Stimulated activated CD4-positive, alpha-beta T cell treated with anti-CD3 and anti-CD28 coated beads, Interleukin-12 subunit alpha, Interleukin-12 subunit beta, amount 100 ng/mL, for 24 hours (primary cell): ENCODE measurements at places on chromosomes 2 and 18.

DNA sequence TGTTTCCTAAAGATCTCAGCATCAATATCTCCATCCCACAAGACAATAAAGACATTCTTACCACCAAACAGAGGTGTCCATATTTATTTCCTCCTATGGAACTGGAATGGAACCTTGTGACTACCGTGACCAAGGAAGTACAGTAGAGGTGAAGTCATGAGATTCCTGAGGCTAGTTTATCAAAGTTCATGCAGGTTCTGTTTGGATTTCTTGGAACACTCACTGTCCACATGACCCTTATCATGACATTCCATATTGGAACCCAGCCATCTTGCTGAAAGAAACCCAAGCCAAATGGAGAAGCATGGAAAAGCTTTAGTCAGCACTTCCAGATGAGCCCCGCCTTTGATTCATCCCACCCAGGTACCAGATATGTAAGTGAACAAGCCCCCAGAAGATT, 516.0 kb upstream of the POU3F3 start:
- no peak for DNase-seq

- no peak for DNase-seq
Observed at GRCh38 chr18:9546468-9546867, 67.9 kb downstream of the PPP4R1 start.

GRCh38 chr2:15040429-15041084, 408.0 kb downstream of the LRATD1 start:
- no peak for DNase-seq

DNA sequence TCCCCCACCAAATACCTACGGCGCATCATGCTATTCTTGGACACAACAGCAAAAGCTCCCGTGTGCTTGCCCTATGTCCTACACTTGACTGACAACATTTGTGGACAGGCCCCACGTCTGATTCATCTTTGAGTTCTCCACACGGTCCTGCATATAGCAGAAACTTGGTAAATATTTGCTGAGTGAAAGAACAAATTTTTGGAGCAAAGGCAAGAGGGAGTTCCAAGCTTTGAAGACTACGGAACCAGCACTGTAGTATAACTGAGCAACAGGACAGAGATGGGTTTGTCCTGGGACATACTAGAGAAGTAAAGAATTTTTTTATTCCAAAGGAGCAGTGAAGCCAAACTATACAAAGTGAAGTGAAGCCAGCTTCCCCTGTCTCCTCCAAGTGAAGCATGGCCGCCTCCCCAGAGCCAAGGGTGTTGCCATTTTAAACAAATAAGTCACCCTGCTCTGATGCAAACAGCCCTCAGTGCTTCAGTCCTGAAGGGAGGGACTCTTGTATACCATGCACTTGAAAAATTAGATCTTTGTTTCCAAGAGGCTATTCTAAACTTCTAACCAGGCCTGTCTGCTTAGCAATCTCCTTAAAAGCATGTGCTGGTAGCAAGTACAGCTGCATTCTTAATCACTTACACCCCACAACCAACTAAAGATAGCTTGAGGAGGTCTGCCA, 35.9 kb downstream of the SPRED2 start:
- no peak for DNase-seq

DNA sequence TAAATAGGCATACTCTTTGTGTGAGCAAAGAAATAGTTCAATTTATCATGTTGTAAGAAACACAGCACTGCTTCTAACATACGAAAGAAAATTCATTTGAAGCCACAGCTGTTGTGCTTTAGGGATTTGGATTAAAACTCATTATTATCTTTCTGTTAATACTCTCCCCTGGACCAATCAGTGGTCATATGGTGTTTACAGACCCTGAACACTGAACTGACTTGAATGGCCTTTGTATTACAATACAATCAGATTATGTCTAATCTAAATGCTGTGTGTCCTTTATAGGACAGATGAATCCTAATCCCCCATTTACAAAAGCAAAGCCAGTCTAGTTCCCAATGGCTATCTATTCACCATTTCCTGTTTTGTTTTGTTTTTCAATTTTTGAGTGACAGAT, 36.5 kb downstream of the ZNF385B start:
- DNase-seq = no peak

DNA sequence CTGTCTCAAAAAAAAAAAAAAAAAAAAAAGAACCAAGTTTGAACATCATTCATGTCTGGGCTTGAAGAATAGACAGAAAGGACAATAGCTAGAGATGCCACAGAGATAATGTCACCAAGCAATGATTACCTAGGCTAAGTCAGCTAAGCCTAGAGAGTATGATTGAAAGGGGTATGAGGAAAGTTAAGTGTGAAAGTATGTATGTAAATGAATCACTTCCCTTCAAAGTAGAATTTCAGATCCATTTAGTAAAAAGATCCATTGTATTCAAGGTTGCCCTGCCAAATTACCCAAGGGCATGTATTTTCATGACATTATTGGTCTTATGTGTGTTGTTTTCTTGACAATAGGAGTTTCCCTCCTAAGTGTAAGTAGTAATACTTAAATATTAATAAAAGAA, 34.1 kb upstream of the SLC39A10 start:
- DNase-seq = no peak

- DNase-seq = no peak
Observed at GRCh38 chr2:54497763-54498680, 41.9 kb downstream of the SPTBN1 start.

DNA sequence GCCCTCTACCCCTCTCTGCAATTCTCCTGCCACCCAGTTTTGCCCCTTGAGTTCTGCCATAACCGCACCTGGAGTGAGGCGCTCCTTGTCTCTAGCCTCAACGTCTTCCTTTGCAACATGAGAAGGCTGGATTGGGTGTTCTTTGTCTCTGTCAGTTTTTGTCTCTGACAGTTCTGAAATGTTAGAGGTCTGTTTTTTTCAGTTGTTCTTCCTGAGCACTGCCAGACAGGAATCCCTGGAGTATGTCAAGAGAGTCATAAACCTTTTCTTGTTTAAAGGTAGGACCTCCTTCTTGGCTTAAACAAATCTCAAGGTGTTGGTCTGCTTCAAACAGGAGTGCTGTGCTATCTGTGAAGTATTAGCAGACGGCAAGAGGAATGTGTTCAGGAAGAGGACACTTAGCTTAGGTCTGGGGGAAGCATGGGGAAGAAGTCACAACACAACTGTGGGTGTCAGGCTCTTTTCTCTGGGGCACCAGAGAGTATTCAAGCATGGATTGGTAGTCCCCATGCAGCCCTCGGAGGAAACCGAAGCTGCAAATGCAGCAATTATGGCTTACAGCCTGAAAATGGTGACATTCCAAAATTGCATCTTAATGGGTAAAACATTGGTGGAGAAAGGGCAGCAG, 32.3 kb downstream of the AFF3 start:
- no peak for DNase-seq

DNA sequence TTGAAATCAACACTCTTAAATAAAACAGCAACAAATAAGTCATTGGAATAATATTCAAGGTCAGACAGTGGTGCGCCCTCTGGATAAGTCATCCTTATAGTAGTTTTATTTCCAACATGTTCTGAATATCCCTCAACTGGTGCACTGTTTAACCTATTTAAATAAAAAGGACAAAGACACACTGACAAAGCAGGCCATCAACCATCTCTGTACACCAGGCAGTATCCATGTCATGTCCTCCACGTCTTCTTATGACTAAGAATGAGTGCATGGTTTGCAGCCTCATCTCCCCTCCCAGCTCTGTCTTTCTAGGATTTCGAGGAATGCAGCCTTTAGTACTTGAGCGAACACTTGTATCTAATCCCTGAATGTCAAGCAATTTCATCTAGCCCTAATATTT, 42.4 kb downstream of the ST3GAL5 start:
- DNase-seq = no peak

DNA sequence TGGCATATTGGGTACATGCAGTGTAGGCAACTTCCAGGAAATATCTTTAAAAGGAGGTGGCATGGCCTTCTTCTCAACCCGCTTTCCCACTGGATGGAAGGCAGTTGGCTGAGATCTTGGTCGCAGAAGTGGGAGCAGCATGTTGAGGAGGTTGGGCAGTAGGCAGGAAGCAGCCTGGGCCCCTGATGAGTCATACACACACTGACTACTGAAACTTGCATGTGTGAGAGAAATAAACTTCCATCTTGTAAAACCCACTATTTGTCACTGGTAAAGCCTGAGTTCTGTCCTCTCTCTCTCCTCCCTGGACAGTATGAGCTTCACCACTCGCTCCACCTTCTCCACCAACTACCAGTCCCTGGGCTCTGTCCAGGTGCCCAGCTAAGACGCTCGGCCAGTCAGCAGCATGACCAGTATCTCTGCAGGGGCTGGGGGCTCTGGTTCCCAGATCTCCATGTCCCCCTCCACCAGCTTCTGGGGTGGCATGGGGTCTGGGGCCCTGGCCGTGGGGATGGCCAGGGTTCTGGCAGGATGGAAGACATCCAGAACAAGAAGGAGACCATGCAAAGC, 233.8 kb upstream of the SPRED2 start:
- DNase-seq = no peak

- no peak for DNase-seq
Observed at GRCh38 chr2:163171786-163172530, 333.4 kb upstream of the KCNH7 start.

- DNase-seq = no peak
Observed at GRCh38 chr2:100234141-100234540, 88.2 kb downstream of the LONRF2 start.

- no peak for DNase-seq
Observed at GRCh38 chr18:75438891-75439290, 11.4 kb upstream of the SMIM21 start.

GRCh38 chr2:120957905-120958304, 222.2 kb downstream of the GLI2 start:
- no peak for DNase-seq

DNA sequence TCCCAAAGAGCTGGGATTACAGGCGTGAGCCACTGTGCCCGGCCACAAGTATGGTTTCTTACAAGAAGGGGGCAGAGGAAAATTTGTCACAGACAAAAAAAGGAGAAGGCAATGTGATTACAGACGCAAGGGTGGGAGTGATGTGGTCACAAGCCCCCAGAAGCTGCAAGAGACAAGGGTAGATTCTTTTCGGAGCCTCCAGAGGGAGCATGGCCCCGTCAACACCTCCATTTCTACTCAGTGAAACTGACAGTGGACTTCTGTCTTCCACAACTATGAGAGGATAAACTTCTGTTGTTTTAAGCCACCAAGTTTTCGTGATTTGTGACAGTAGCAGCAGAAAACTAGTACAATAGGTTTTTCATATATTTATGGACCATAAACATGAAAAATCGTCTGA, 2.1 kb upstream of the TCF7L1 start:
- no peak for DNase-seq

DNA sequence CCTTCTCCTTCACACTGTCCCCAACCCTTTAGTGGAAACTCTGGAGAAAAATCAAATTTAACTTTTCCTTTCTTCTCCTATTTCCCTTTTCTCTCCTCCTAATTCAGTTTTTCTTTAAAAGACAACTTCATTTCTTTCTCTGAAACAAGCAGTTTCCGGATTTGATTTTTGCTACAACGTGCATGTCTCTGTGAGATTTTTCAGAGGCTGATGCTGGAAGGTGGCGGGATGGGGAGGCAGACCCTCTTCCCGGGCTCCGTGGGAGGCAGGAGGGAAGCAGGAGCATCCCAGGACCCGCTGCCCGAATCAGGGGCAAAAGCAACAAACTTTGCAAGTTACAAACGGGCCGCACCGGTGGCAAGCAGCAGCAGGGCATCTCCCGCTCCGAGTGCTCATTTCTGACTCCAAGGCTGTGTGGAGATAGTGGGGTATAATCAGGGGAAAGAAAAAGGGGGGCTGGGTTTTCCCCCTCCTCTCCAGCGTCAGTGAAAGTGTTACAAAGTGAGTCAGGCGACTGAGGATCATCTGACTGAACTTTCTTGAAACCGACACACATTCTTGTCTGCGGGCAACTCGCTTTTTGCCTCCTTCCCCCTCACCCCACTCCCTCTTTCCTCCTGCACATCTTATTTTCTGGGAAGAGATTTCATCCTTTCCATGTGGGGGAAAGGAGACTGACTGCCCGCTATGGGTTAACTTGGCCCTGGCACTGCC, 6.4 kb downstream of the ZEB2 start:
- DNase-seq = no peak

DNA sequence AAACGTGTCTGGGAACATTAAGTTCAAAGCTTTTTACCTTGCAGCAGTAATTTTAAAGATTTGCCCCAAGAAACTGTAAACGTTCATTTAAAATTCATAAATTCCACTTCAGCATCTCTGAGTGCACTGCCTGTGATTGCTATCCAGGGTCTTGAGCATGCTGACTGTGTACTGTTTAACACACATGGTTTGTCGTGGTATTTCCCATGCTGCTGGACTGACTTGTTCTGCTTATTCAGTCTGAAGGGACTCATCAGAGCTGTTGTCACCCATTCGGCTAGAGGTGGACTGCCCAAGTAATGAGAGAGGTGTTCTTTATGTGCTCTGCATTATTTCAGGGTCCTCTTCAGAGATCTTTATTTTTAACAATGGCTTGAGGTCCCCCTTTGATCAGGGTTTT, 53.1 kb downstream of the RHBDD1 start:
- no peak for DNase-seq

GRCh38 chr18:32333781-32334180, 136.9 kb downstream of the GAREM1 start:
- no peak for DNase-seq

- DNase-seq = no peak
Observed at GRCh38 chr2:1824202-1824905, 80.0 kb upstream of the PXDN start.

DNA sequence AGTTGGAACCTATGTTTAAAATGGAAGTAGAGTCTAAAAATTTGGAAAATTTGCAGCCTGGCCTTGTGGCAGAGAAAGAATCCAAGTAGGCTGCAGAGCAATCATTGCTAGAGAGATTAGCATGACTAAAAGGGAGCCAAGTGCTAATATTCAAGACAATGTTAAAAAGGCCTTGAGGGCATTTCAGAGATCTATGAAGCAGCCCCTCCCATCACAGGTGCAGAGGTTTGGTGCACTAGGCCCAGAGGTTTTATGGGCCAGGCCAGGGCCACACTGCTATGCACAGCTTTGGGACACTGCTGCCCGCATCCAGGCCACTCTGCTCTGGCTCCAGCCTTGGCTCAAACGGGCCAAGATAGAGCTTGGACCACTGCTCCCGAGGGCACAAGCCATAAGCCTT, 6.7 kb upstream of the IL1A start:
- no peak for DNase-seq

DNA sequence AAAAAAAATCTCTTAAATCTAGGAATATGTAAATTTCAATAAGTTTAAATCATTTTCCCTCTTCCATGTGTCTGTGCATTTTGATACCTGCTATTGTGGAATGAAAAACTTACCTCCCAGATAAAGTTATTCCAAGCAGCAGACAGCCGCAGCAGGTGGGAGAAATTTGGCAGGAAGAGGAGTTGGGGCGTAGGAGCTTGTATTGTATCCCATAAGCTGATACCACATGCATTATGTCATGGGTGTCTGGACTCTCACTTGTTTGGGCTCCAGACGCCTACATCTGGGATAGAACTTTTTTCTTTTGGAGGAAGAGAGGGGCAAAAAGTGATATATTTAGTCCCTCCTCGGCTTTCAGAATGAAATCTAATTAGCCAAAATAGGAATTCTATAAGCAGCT, 59.3 kb upstream of the TCF4 start:
- DNase-seq = no peak

DNA sequence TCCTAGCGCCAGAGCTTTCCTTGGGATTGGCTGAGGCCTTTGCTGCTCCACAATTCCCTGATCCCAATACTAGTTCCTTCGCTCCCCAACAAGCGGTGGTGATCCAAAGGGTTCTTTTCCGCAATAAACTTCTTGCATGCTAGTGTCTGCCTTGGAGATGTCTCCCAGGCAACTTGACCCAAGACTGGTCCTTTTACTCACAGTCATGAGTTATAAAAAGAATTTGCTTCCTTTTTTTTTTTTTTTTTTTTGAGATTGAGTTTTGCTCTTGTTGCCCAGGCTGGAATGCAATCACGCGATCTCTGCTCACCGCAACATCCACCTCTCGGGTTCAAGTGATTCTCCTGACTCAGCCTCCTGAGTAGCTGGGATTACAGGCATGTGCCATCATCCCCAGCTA, 89.8 kb upstream of the SP3 start:
- DNase-seq = no peak
